ENCODE measurements at places on chromosomes 11 and 22. TPM values are rescaled to one million over a fixed set of nuclear protein-coding genes. Genes with fewer than 3 reads are reported as not detected.
A peak's percentile ranks its signal among the peaks of the same experiment; 100 is the strongest.

Gene C22orf23
- not detected for total RNA-seq

DNA sequence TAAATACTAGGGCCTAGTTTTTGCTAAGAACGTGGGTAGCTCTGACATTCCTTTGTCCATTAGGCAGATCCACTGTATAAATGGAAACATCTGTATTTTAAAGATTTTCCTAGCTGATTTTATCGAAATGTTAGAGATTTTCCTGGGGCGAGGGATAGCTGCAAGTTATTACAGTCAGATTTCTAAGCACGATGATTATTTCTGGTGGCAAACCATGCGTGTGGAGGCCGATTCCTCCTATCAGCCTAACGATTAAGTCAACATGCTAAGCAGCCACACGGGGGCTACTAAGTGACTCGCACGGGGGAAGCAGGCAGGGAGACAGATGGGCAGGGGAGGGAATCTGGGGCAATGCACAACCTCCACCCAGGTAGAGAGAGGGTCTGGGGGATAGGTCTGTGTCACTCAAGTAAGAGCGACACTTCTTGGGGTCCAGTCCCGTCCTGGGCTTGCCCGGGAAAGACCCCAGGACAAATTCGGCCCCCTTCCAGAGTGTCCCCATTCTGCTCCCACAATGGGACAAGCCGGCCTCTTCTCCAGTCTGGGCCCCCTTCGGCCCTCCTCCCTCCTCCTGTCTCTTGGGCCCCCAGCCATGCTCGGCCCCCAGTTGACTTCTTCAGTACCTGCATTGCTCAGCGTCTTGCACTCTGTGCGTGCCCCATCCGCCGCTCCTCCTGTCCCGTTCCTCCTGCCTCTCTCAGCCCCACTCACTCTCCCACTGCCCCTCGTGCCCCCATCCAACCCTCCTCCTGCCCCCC, 571 bp downstream of the C11orf24 start:
- DNase-seq: no peak

DNA sequence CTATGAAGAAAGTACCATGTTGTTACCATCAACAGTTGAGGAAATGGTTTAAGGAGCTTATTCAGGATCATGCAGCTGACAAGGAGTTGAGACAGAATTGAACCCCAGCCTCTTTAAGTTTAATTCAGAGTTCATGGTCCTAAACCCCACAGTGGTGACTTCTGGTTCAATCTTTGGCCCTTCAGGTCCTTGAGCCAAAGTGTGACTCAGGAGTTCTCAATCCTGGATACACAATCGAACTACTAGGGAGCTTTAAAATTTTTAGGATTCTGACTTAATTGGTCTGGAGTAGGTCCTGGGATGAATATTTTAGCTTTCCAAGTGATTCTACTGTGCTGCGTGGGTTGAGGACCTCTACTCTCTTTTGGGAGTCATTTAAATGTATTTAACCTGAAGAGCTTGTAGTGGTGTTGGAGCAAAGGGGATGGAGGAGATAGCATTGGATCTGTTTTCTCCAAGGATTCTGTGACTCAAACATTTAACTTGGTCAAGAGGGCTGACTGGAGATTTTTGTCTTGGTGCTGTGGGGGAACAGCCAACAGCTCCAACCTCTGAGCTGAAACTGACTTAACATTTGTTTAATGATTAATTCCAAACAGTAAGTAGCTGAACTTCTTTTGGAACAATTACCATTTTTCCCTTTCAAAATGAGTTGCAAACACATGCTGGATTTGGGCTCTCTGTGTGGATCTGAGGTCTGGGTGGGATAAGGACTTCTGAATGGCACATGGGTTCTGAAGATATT, 80.1 kb downstream of the INSC start:
- peak; percentile 47 for DNase-seq

Gene JAML
- 8.9 TPM for total RNA-seq

Gene TTC28
- total RNA-seq: 35.6 TPM

GRCh38 chr11:31443802-31444201, 65.6 kb downstream of the IMMP1L start:
- DNase-seq: no peak

Gene CHADL
- total RNA-seq: 7.5 TPM

DNA sequence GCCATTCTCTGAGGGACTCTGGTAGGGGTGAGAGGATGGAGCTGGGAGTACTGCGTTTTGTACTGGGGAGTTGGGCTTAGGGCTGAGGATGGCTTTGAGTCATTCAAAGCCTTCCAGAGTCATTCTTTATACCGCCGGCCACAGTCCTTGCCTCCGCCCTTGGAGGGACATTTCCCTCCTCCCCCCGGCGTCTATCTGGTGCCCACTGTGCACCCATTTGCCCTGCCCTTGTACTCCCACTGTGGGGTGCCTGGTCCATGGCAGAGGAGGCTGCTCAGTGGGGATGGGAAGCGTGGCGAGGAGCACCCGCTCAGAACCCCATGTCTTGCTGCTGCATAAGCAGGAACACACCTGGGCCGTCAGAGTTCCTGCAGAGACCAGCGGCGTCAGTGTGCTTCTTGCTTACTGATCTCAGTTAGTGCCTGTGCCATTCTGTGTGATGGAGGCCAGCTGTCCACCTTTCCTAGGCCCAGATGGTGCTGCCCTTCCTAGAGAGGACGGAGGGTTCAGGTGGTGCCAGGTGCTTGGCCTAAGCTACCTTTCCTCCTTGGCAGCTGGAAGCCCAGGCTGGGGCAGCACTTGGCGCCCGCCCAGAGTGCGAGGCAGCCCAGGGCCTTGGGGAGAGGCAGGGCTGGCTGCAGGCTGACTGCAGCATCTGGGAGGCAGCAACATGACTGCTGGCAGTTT, 23.3 kb upstream of the TMEM191C start:
- DNase-seq: no peak

Gene SLC17A6
- not detected for total RNA-seq
